IMR-90 (cell line): ENCODE measurements at places on chromosomes 6 and 20. TPM values are rescaled to one million over a fixed set of nuclear protein-coding genes. Genes with fewer than 3 reads are reported as not detected.

DNA sequence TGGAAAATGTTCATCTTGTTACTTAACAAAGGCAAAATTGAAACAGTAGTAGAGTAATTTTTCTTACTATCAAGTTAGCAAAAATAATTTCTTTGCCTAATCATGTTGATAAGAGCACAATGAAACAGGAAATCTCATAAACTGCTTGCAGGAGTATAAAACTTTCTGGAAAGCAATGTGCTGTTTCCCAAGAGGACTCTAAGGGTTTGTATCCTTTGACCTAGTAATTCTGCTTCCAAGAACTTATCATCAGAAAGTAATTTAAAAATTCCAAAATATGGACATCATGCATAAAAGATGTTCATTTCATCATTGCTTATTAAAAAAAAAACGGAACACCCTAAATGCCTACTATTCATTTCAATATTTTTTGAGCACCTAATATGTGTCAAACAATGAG lies 46.1 kb upstream of the TNFAIP3 start:
- no peak overlapping the region for H3K4me3 ChIP-seq
- no peaks in the 10 kb centered on the region for H3K27me3 ChIP-seq
- peaks cover 9% of the 10 kb centered on the region for H3K4me1 ChIP-seq
- DNase-seq: peak; percentile 23

DNA sequence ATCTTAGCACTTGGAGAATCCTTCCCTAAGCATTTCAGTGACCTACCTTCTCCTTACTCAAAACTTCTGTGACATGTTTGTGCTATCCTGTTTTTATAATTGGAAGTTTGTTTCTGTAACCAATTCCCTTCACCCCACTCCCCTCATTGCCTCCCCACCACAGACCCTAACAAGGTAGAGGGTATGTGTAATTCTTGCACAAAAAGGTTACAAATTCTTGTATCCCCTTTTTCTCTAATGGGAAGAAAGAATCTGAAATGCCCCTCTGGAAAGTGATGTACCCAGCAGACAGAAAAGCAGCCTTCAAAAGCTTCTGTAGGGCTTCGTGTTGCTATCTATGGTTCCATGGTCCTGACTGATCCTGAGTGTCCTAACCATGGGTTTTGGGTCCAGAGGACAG lies 111.7 kb upstream of the TMEM170B start:
- H3K27me3 ChIP-seq: no peaks in the 10 kb centered on the region
- peaks cover 36% of the 10 kb centered on the region for H3K4me1 ChIP-seq
- DNase-seq: no peak

GRCh38 chr20:51470907-51471411 lies 71.6 kb downstream of the NFATC2 start:
- H3K4me3 ChIP-seq: no peak overlapping the region
- H3K4me1 ChIP-seq: no peaks in the 10 kb centered on the region; the same call in 1 of the 2 replicates
- no peak overlapping the region for H3K27ac ChIP-seq
- no peaks in the 10 kb centered on the region for H3K27me3 ChIP-seq
- no peak for DNase-seq
- no peaks in the 10 kb centered on the region for H3K36me3 ChIP-seq

DNA sequence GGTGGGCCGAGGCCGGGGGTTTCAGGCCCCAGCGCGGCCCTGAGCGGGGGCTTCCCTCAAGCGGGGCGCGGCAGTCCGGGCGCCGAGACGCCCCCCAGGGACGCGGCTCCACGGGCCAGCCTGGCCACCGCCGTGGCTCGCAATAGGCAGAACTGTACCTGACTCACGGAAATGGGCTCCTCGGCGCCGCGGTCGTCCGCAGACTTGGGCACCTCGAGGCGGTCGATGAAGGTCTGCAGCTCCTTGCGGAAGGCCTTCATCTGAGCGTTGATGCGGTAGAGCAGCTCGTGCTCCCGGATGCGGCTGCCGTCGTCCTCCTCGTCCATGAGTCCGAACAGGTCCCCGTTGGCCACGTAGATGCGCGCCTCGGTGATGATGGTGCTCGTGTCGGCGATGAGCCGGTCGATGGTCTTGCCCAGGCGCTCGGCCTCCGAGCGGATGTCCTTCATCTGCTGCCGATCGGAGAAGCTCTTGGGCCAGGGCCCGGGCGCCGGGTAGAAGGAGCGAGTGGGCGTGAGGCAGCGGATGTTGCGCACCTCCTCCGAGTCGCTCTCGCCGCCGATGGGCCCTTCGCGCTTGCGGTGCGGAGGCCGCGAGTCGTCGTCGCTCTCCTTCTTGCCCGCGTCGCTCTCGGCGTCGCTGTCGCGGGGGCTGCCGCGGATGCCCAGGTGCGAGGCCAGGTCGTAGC lies 16.1 kb upstream of the KIAA0408 start:
- peaks cover 2% of the 10 kb centered on the region; the same call in 1 of the 2 replicates for H3K4me1 ChIP-seq
- H3K27ac ChIP-seq: no peak overlapping the region
- H3K27me3 ChIP-seq: no peaks in the 10 kb centered on the region
- DNase-seq: no peak
- H3K4me3 ChIP-seq: no peak overlapping the region

DNA sequence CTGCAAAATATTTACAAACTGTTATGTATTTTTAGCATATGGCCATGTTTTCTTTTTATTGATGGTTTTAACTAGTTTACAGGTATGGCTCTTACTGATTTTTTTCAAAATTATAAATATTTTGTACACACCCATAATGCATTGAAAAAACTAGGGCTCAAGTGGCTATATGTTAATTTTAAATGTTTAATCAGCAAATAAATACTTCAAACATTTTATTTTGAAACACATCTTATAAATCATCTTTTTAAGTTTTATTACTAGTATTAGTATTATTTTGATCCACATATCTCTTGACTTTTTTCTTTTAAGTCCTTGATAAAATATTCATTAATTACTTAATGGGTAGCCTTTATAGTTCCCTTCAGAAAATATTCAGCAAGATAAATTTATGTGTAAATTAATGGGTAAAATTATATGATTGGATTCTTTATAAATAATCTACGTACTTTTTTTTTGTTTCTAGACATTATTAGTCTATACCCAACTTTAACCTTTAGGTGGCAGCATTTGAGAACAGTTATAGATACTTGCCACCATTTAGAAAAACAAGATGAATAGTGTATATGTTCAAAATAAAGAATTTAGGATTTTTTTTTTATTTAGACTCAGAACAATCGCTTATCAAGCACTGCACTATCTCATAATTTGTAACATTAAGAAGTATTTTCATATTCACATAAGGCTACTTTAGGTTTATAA lies 241.9 kb downstream of the ADGRB3 start:
- no peaks in the 10 kb centered on the region for H3K36me3 ChIP-seq
- H3K4me3 ChIP-seq: no peak overlapping the region
- H3K27ac ChIP-seq: no peak overlapping the region
- DNase-seq: peak; percentile 4

DNA sequence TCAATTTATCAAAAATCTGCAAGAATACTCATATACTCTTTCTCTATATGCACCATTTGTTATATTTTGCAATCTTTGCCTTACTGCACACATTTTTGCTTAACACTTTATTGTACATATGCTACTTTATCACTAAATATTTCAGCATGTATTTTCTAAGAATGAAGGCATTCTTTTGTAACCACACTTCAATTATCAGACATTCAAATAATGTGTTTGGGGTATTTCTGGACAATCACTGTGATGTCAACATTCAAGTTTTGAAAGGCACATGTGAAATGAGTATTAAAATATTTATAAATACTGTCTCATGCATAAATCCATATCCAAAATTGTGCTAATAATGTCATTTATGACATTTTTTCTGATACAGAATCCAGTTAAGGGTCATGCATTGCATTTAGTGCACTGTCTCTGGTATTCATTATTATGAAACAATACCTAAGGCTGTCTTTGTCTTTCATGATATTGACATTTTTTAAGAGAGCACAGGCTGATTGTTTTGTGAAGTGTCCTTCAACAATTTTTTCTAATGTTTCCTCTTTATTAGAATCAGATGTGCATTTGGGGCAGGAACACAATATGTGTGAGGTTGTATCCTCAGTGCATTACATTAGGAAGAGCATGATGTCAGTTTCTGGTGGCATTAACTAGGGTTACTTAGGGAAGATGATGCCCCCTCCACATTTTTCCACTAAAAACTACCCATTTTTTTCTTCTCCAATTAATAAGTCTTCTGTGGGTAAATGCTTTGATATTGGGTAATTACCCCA lies 105.7 kb downstream of the MTFR2 start:
- H3K27me3 ChIP-seq: no peaks in the 10 kb centered on the region
- H3K27ac ChIP-seq: no peak overlapping the region
- peaks cover 12% of the 10 kb centered on the region for H3K36me3 ChIP-seq
- H3K4me3 ChIP-seq: no peak overlapping the region
- H3K4me1 ChIP-seq: no peaks in the 10 kb centered on the region; the same call in 1 of the 2 replicates

DNA sequence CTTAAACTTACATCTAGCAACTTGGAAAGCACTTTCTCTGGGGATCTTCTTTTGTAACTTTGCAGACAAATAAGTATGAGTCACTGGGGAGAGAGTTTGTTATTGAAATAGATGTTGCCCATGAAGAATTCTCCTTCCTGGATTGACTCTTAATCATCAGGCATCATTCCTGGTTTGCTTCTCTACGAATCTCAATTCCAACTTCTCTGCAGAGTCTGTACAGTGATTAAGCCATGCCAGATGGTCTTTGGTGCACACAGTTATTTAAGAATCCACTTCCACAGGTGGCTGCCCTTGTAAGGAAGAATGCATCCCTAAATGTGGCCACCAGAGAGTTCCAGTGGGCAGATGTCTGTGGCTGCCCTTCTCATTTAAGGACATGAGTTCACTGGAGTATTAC lies 25.7 kb downstream of the MYCT1 start:
- no peaks in the 10 kb centered on the region for H3K27me3 ChIP-seq
- H3K4me1 ChIP-seq: peaks cover 1% of the 10 kb centered on the region; the same call in 1 of the 2 replicates
- H3K27ac ChIP-seq: no peak overlapping the region

The MATN4 gene
- total RNA-seq: not detected in 2 replicates

GRCh38 chr6:11317885-11318771 lies 85.7 kb upstream of the NEDD9 start:
- peak; percentile 98 for DNase-seq
- no peaks in the 10 kb centered on the region for H3K36me3 ChIP-seq
- peaks cover 10% of the 10 kb centered on the region for H3K4me1 ChIP-seq
- H3K27ac ChIP-seq: peak overlapping the region; percentile 25; the same call in 1 of the 2 replicates

The TBXT gene
- total RNA-seq: not detected in 2 replicates

DNA sequence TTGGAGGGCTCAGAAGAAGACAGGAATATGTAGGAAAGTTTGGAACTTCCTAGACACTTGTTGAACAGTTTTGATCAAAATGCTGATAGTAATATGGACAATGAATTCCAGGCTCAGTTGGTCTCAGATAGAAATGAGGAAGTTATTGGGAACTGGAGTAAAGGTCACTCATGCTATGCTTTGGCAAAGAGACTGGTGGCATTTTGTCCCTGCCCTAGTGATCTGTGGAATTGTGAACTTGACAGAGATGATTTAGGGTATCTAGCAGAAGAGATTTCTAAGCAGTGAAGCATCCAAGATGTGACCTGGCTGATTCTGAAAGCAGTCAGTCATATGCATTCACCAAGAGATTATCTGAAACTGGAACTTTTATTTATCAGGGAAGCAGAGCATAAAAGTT lies 45.1 kb downstream of the FRK start:
- peaks cover 12% of the 10 kb centered on the region for H3K4me1 ChIP-seq
- no peaks in the 10 kb centered on the region for H3K27me3 ChIP-seq
- no peak for DNase-seq
- H3K36me3 ChIP-seq: no peaks in the 10 kb centered on the region

DNA sequence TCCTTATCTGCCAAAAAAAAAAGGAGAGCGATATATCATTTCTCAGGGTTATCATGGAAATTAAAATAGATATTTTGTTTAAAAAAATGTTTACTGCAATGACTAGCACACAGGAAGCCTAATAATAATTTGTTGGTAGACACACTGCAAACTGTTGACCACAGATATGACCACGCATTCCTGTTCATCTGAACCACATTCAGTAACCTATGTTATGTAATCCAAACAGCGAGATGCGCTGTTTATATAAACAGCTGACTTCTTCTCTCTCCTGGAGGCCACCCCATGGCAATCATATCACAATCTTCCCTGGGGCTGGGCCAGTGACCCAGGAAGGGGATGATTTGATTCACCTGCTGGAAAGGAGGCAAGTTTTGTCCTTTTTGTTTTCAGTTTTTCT lies 129.3 kb upstream of the UST start:
- H3K27ac ChIP-seq: no peak overlapping the region
- no peaks in the 10 kb centered on the region for H3K36me3 ChIP-seq
- peak; percentile 56 for DNase-seq
- no peak overlapping the region for H3K4me3 ChIP-seq

The BPIFB4 gene
- total RNA-seq: not detected in 2 replicates

- DNase-seq: no peak
- no peaks in the 10 kb centered on the region; the same call in 1 of the 2 replicates for H3K4me1 ChIP-seq
- no peaks in the 10 kb centered on the region for H3K36me3 ChIP-seq
- H3K27ac ChIP-seq: no peak overlapping the region
- no peak overlapping the region for H3K4me3 ChIP-seq
Measured at GRCh38 chr6:69816026-69816425, 19.2 kb upstream of the LMBRD1 start.

- no peak overlapping the region for H3K27ac ChIP-seq
- peak; percentile 34 for DNase-seq
- no peaks in the 10 kb centered on the region for H3K4me1 ChIP-seq
- H3K36me3 ChIP-seq: no peaks in the 10 kb centered on the region
- H3K27me3 ChIP-seq: peaks cover 20% of the 10 kb centered on the region
- H3K4me3 ChIP-seq: no peak overlapping the region
Measured at GRCh38 chr20:40741507-40742106, 52.6 kb upstream of the MAFB start.

The WFDC2 gene
- not detected in 2 replicates for total RNA-seq

DNA sequence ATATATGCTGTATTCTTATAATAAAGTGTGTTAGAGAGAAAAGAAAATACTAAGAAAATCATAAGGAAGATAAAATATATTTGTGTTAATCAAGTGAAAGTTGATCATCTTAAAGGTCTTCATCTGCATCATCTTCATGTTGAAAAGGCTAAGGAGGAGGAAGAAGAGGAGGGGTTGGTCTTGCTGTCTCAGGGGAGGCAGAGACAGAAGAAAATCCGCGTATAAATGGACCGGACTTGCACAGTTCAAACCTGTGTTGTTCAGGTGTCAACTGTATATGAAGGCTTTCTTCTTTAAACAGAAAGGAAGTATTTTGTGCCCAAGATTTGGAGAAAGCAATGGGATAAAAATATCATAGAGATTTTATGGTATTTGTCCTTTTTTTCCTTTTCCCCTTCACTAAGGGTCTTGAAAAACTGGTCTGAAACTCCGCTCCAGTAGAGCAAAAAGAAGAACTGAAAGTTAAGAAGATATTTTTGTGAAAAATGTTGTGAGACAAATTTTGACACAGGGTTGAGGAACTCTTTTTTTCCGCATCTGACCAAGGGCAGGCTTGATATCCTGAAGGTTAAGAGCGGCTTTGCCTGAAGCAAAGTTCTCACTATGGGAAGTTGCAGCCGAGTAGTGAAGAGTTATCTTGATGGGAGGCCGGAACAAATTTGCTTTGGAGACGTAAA lies 350.7 kb downstream of the LAMA2 start:
- H3K27ac ChIP-seq: no peak overlapping the region
- H3K36me3 ChIP-seq: no peaks in the 10 kb centered on the region
- no peaks in the 10 kb centered on the region for H3K4me1 ChIP-seq
- H3K4me3 ChIP-seq: no peak overlapping the region

DNA sequence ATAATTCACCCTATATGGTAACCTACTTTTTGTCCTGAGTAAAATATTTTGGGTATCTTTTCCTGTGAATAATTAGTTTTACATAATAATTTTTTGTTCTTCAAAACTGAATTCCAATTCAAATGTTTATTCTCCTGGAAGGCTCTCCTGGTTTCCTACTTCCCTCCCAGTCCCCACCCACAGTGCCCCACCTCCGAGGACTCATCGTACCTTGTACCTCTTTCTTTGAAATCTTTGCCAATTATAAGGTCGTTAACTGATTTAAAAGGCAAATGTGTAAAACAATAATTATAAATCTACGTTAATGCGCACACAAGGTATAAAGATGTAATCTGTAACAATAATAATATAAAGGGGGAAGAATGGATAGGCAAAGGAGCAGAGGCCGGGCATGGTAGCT lies 40.5 kb upstream of the VEGFA start:
- no peaks in the 10 kb centered on the region for H3K36me3 ChIP-seq
- H3K4me1 ChIP-seq: peaks cover 11% of the 10 kb centered on the region
- no peak overlapping the region for H3K27ac ChIP-seq
